Right lobe of liver (tissue), 6 donors: ENCODE measurements at places on chromosomes 7 and 10. TPM values are rescaled to one million over a fixed set of nuclear protein-coding genes. Genes with fewer than 3 reads are reported as not detected.

DNA sequence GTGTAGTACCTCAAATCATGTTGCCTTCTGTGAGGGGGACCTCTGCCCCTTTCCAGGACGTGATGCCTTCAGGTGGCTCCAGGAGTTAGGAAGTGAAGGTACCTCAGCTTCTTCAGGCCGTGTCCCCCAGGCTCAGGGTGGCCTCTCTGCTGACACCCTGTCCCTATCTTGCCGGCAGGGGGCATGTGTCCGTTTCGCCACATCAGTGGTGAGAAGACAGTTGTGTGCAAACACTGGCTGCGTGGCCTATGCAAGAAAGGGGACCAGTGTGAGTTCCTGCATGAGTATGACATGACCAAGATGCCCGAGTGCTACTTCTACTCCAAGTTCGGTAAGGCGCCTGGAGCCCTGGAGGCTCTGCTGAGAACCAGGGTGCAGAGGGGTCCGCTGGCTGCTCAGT is 9.2 kb downstream of the CPSF4 start:
- no peak for DNase-seq

GRCh38 chr7:49631960-49632359 is 141.5 kb upstream of the VWC2 start:
- no peak for DNase-seq

DNA sequence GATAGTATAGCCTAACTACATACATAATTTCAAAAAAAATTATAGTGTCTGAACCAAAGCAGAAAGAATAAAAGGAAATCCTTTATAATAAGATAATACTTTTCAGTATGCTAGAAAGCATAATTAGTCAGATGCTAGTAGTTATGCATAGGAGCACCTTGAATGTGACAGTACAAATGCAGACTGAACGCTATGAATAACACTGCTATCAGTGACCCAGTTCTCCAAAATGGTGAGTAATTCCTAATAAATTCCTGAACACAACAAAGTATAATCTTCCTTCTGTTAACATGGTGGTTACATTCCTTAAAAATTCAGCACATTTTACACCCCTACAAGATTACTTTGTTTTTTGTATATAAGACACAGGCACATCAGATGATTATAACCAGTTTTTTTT is 1.2 kb upstream of the CHPF2 start:
- no peak for DNase-seq

DNA sequence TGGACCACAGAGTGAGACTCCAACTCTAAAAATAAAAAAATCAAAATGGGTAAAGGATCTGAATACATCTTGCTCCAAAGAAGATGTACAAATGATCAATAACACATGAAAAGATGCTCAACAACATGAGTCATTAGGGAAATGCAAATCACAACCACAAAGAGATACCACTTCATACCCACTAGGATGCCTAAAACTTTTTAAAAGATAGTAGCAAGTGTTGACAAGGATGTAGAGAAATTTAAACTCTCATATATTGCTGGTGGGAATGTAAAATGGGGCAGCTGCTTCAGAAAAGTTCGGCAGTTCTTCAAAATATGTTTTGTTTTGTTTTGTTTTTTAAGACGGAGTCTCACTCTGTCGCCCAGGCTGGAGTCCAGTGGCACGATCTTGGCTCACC is 45.7 kb upstream of the GTF2IRD1 start:
- DNase-seq, result no peak

- DNase-seq, result no peak
These were observed 5.6 kb upstream of the GARS1 start for GRCh38 chr7:30589111-30589510.

DNA sequence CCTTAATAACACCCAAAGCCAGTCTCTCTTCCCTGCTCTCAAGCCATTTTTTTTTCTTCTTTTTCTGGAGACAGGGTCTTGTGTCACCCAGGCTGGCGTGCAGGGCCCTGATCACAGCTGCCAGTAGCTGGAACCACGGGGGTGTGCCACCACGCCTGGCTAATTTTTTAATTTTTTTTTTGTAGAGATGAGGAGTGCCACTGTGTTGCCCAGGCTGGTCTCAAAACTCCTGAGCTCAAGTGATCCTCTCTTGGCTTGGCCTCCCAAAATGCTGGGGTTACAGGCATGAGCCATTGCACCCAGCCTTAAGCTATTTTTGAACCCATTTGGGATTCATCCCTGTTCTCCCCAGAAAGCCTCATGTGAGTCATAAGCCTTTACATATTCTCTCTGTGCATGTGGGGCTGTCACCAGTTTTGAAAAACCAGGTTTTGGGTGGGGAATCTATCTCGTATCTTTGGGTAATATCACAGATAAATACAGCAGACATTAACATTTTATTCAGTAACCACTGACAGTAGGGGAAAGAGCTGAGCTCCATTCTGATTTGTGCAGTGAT is 15.5 kb downstream of the ZNF487 start:
- no peak for DNase-seq

DNA sequence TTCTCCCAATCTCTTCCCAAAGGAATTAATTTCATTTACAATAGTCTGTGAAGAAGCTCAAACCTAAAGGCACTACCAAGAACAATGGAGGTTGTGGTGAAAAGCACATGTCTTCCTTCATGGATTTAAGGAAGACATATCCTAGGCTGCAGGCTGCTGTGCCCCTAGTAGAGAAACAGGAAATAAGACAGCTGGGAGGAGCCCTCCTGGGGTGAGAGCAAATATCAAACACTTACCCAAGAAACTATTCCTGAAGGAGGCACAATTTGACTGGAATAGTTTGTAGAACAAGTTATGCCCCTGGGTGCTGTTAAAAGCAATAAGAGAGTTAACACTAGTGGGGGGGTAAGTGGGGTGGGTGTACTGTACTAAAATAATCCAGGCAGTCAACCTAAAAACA is 30.1 kb downstream of the PDZD8 start:
- DNase-seq, result no peak

DNA sequence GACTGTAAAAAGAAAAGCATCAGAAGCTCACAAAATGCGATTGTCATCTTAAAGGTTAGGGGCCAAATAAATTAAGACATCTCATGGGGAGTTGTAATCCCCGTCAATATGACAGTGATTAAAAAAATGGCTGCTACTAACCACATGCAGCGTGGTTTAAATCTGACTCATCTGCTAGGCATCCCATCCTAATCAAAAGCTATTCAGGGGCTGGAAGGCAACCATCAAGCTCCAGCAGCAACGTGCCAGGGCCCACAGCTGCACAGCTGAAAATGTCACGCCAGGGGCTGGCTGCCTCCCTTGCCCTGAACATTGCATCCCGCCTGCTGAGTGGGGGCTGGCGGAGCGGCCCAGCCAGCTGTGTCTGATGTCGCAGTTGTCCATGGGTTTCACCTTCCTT is 66.3 kb upstream of the FRMD4A start:
- DNase-seq, result no peak

The PLXNA4 gene
- 0.31 TPM for total RNA-seq

The GJC3 gene
- 0.31 TPM for total RNA-seq
